ENCODE measurements at places on chromosomes 4 and X. TPM values are rescaled to one million over a fixed set of nuclear protein-coding genes. Genes with fewer than 3 reads are reported as not detected.

The STARD8 gene
- total RNA-seq, result 2.1 TPM

The TLR2 gene
- 4.6 TPM for total RNA-seq

The CXCR3 gene
- 163 TPM for total RNA-seq

The CLDN22 gene
- total RNA-seq, result not detected

The REELD1 gene
- total RNA-seq, result 0.12 TPM

The IL2RG gene
- total RNA-seq, result 739 TPM

The NOX1 gene
- not detected for total RNA-seq

The VCX2 gene
- not detected for total RNA-seq

The ART3 gene
- total RNA-seq, result not detected

The MAGEA9B gene
- not detected for total RNA-seq

The RHOXF2B gene
- total RNA-seq, result not detected

The TMPRSS11D gene
- not detected for total RNA-seq

The ADGRG2 gene
- not detected for total RNA-seq

The SYN1 gene
- 0.17 TPM for total RNA-seq

The PF4V1 gene
- total RNA-seq, result not detected
